ENCODE measurements at places on chromosomes 3 and 15.

DNA sequence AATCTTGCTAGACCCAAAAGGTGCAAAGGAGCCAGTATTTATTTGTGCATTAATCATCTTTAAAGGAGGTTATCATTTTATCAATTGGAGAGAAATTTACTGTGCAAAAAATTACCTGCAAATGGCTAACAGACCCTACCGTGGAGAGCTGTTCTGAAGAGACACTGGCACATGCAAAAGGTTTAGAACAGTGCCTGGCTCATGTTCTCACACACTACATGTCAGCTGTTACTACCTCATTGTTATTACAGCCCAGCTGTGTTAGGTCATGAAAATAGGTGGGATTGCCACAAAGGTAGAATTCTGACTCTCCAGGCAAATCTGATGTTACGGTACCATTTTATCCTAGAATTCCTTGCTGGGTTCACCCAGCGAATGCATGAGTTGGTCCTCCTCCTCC, 137.3 kb downstream of the SNRK start:
- DNase-seq, result no peak

DNA sequence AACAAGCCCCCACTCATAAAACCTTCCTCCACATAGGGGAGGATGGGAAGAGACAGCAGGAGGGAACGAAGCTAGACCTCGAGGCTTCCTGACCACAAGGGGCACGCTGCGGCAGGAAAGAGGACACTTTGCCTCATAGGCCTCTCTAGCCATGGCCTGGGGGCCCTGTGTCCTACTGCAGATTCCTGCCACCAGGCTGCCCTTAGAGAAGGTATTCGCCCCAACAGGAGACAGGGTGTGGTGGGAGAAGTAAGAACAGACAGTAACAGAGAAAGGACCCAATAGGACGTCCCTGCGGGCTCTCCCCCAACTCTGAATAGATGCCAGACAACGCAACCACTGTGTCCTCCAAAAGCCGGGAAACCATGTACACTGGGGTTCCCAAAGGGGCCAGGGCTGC, 36.8 kb downstream of the ADCY5 start:
- no peak for DNase-seq

GRCh38 chr3:144466114-144466513, 494.5 kb downstream of the DIPK2A start:
- no peak for DNase-seq

DNA sequence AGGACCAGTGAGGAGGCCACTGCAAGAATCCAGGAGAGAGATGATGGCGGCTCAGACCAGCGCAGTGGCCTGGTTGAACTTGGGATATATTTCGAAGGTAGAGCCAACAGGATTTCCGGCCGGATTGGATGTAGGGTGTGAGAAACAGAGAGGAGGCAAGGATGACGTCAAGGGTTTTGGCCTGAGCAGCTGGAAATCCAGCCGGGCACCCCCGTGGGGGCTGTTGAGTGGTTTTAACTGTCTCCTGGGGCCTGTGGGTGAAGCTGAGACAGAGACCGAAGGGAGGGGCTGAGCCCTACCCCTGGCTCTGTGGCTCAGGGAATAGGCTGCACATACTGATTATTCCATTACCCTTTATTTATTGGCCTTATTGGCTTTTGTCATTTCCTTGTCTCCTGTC, 45.7 kb downstream of the EXOG start:
- peak; percentile 41 for DNase-seq

DNA sequence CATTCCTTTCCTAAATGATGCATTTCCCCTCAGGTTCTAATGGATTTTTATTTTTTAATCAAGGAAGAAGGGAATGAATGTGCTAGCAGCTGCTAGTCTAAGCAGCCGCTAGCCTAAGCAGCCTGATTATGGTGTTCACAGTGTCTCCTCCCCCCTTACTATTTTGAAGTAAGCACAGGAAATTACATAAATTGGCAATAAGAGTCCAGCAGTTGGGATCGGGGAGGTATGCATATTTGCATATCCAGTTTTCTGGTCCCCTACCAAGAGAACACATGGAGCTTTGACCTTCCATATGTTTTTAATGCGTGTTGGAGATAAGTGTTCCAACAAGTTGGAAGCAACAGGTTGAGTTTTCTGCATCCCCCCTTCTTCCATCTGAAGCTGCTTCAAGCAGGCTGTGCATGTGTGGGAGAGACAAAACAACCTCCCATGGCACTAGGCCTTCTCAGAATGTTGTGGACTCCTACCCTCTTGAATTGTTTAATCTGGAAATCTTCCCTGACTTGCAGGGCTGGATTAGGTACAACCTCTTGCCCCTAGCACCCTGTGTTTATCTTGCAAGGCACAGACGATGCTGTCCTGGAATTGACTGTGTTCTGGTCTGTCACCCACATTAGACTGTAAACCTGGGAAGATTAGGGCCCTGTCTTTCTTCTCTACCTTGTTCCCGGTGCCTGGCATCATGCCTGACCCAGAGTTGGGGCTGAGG, 124.8 kb upstream of the LRIG1 start:
- DNase-seq, result no peak

DNA sequence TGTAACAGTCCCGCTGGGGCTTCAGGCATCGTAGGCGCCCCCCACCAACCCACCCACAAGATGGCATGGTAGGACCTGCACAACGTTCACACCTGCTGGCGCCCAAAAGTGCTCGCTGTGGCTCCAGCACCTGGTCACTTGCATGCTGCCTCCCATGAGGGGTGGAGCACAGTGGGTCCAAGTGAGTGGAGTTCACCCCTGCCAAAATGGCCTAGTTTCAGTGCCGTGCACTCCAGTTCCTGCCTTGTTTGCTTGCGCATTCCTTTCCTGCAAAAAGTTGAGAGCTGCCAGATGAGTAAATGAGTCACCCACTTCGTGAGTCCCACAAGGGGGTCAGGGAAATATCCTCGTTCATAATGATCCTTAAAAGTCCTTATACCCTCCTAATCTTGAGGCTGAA, 788.7 kb upstream of the DPPA4 start:
- DNase-seq, result no peak

GRCh38 chr15:68107142-68107541, 53.0 kb downstream of the PIAS1 start:
- DNase-seq, result no peak

- DNase-seq, result no peak
Observed at GRCh38 chr3:154775821-154776548, 304.1 kb upstream of the MME start.

- no peak for DNase-seq
Observed at GRCh38 chr15:65249641-65250040, 37.0 kb downstream of the PARP16 start.

DNA sequence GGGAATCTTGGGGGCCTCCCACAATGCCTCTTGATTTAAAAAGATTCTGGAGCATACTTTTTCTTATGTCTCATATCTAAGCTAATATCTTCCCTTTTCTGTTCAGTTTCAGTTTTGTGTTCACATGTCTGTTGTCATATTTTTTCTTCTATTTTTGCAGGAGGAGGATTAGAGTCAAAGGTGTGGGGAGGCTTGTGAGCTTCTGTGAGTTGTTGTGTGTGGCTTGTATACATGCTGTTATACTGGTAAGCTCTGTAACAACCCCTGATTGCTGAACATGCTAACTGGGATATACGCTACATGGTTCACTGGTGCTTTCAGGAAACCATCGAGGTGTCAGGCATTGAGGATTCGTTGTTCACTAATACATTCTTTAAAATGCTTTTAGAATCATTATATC, 83.5 kb downstream of the SLC25A26 start:
- DNase-seq, result no peak

- DNase-seq, result no peak
Observed at GRCh38 chr3:72407766-72408165, 440.5 kb downstream of the SHQ1 start.

DNA sequence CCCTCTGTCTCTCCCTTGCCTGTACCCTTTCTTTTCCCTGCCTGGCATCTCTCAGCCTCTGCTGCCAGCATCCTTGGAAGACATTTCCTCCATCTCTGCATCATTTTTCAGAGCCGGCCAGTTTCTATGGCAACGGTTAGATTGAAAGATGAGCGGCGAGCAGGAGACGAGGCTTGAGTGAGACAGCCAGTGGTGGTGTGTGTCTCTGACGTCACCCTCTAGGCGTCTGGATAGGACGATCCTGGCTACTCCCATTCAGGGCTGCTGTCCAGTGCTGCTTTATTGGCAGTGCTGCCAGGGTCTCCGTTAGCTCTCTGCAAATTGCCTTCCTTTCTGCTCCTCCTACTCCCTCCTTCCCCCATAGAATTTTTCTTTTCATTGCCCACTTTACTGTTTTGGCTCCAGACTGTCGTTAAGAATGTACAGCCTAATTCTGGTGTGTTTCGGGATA, 57.9 kb downstream of the TRAK1 start:
- peak; percentile 7 for DNase-seq

DNA sequence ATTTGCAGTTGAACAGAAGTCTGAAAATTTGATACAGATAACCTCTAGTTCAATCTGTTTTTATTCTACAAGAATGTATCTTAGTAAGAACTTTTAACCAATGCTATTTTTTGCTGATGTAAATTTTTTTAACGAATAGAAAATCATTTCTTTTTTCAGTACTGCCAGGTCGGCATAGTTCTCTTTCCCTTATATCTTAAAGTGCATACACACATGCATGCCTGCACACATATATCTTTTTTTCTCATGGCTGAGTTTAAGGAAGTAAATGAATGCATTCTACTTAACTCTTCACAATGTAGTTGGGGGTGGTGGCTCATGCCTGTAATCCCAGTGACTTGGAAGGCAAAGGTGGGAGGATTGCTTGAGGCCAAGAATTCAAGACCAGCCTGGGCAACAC, 48.4 kb downstream of the BLM start:
- no peak for DNase-seq

GRCh38 chr3:7630925-7631324, 770.0 kb downstream of the GRM7 start:
- no peak for DNase-seq

DNA sequence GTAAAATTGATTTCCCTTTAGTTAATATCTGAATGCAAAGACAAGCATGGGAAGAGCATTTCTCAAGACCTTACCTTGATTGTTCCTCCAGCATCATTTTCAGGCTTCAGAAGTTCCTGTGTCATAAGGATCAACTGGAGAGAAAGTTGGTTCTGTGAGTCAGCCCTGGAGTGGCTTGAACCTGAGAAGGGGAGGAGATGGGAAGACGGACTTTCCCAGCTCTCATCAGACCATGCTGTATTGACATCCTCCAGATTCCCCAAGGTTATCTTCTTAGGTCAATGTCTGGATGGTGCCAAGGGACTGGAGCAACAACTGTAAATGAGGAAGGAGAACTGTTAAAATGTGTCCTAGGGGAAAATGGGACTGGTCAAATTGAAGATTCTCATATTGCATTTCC, 21.0 kb downstream of the RPSA start:
- no peak for DNase-seq

DNA sequence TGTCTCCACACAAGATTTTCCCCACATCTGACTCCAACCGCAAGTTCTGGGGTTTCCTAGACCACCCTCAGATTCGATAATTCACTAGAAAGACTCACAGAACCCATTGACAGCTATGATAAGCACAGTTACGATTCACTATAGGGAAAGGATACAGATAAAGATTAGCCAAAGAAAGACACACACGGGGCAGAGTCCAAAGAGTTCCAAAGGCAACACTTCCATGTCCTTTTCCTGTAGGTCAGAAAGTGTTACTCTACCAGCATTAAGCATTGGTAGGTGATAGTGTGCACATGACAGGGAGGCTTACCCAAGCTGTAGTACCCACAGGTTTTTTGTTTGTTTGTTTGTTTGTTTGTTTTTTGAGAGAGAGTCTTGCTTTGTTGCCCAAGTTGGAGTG, 48.1 kb downstream of the PHLDB2 start:
- no peak for DNase-seq

GRCh38 chr3:95899494-95899893, 914.9 kb upstream of the EPHA6 start:
- DNase-seq, result no peak

DNA sequence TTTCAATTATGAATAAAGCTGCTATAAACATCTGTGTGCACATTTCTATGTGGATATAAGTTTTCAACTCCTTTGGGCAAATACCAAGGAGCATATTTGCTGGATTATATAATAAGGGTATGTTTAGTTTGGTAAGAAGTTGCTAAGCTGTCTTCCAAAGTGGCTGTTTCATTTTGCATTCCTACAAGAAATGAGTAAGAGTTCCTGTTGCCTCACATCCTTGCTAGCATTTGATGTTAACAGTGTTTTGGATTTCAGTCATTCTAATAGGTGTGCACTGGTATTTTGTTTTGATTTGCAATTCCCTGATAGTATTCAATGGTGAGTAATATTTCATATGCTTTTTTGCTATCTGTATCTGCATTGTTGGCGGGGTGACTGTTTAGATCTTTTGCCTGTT, 120.7 kb upstream of the MDFIC2 start:
- DNase-seq, result no peak

- no peak for DNase-seq
Observed at GRCh38 chr3:150874666-150875219, 30.5 kb downstream of the MINDY4B start.

DNA sequence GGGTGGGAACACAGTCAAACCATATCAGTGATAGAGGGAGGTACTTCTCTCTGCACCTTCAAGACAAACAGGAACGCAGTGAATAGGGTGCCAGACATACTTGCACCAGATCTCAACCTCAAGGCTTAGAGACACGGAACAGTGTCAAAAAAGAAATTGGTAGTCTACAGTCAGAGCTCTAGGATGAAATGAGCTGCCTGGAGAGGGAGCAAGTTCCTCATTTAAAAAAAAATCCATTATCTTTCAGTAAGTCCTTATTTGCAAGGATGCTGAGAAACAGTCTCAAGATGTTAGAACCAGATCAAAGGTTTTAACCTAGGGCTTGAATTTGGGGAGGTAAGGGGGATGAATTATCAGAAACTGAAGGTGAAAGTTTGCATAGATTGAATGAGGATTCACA, 20.2 kb upstream of the LMCD1 start:
- DNase-seq, result no peak

- DNase-seq, result no peak
Observed at GRCh38 chr15:63836579-63836978, 2.8 kb upstream of the HERC1 start.

DNA sequence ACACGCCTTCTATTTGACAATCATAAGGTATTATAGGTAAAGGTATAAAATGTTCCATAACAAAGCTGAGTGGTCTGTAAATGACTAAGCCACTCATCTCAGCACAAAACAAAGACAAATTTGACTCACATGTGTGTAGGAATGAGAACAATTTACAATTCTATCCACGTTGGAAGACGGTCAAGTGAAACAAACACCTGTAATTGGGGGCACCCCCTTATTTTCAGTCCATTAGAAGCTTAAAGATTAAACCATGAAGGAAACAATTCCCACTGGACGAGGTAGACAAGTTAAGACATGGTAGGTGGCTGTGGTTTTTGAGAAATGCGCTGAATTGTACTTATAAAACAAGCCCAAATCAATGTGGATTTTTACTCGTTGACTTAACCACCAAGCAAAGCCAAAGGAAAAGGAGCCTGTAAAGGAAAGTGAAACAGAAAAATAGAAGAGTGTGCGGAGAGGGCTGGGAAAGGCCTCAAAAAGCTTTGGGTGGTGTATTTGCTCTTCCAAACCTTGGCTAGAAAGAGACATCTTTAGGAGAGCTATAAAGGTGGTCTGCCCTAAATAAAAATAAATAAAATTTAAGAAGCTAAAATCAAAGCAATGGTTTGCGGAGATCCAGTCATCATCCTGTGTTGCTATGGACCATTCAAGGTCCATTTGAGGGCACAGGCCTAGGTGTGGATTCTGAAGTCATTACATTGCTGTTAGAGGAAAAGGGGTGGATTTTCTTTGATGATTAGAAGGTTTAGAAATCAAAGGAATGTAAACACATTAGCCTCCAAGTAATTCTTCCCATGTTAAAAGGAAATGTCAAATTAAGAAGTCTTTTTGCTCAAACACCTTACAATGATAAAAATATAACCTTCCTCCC, 135.0 kb downstream of the TFG start:
- no peak for DNase-seq

GRCh38 chr3:174417573-174417972, 441.6 kb upstream of the NAALADL2 start:
- peak; percentile 25 for DNase-seq

- no peak for DNase-seq
Observed at GRCh38 chr3:66406163-66406562, 94.7 kb downstream of the LRIG1 start.

Data from NB4 (cell line).